ENCODE measurements at places on chromosomes 1 and 21. TPM values are rescaled to one million over a fixed set of nuclear protein-coding genes. Genes with fewer than 3 reads are reported as not detected.

The HTR6 gene
- 0.13 TPM for total RNA-seq

The RIPK4 gene
- not detected for total RNA-seq

The RGS7 gene
- total RNA-seq: not detected

The COL9A2 gene
- 18.9 TPM for total RNA-seq
